Nucleus accumbens (tissue), 56 donors: ENCODE measurements at places on chromosomes 7 and 10.
A peak's percentile ranks its signal among the peaks of the same experiment; 100 is the strongest.

DNA sequence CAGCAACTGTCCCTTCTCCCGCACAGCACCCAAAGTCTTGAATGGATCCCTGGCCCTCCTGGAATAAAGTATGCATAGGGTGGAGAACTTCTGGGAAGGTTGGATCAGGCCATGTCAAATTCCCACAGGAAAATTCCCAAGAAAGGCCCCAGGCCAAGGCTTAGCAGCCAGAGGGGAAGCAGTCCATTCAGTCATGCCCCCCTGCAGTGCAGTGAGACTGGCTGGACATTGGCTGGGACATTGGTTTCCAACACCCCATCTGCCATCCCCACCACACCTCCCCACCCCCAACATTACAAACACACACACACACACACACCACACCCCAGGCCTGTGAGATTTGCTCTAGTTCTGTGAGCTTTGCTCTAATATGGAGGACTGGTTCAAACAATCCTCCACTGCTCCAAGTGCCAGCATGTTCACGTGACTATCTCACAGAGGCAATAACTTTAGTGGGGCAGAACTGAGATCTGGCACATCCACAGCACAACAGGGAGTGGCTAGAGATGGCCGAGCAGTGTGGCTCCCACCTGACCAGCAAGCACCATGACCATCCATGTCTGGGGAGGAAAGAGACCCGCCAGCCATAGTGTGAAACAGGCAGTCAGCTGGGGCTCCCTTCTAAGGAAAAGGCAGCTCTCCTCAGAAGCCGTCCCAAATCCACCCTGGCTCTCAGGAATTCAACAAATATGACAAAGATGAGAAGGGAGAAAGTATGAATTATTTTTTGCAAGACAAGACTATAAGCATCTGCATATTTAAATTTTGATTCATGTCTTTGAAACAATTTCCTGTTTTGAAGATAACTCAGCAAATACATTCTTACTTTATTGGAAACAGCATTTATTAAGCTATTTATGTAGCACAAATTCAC, 6.7 kb upstream of the FAM170B start:
- DNase-seq: no peak

- DNase-seq: no peak
Measured at GRCh38 chr10:58700591-58700990, 187.9 kb downstream of the BICC1 start.

GRCh38 chr7:39746103-39746819, 122.9 kb downstream of the RALA start:
- peak; percentile 64 for DNase-seq

DNA sequence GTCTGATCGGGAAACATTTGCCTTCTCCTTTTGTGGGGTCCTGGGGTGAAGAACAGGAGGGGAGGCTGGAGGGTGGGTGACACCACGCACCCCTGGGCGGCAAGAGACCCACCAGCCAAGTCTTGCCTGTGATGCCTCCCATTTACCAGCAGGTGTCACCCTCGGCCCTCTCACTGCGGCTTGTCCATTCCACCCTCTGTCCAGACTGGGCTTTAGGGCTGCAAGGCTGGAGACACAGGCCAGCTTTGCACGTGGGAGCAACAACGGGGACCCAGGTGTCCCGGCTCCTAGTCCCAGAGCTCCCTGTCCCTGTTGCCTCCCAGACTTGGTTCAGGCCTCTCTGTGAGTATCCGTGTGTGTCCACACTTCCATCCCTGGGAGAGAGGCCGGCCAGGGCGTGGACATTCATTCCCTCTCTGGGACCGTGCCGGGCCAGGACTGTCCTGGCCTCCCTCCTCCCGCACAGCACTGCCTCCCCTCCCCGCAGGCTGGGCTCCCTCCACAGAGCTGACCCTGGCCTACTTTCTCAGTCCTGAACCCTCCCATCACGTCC, 36.2 kb upstream of the GTF2IRD1 start:
- peak; percentile 44 for DNase-seq

- peak; percentile 45 for DNase-seq
Measured at GRCh38 chr10:97708976-97709946, 4.3 kb upstream of the MARVELD1 start.

GRCh38 chr7:36165059-36165458, 12.0 kb downstream of the EEPD1 start:
- no peak for DNase-seq

GRCh38 chr7:999941-1000935, 17.3 kb downstream of the CYP2W1 start:
- no peak for DNase-seq

DNA sequence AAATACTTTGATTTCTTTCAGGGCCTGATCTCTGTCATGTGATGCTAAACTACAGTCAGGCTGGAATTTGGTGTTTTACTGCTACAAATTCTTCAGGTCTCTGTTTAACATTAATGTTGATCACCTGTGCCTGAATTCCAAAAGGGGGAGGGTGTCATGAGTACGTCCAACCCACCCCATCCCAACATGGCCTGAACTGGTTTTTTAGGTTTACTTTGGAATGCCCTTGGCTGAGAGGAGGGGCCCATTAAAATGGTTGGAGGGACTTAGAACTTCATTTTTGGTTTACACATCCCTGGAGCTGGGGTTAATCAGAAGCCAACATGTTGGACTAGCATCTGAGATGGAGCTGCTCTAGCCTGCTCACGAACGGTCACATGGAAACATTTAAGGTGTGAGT, 60.8 kb upstream of the CFAP46 start:
- DNase-seq: no peak

DNA sequence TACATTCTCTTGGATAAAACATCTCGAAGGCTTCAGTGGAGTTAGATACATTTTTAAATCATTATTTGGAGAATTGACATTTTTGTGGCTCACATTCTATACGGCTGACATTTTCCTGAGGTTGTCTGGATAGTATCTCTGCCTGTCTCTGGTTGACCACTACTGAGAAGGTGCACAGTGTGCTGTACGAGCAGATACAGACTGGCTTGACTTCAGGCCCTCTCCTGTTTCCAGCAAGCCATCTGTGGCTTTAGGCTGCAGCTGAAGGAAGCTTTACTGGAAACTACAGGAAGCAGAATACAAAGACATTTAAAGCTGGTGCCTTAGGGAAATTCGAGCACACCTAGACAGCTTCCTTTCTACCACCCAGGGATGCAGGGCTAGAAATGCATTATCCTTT, 39.3 kb upstream of the RSU1 start:
- no peak for DNase-seq

DNA sequence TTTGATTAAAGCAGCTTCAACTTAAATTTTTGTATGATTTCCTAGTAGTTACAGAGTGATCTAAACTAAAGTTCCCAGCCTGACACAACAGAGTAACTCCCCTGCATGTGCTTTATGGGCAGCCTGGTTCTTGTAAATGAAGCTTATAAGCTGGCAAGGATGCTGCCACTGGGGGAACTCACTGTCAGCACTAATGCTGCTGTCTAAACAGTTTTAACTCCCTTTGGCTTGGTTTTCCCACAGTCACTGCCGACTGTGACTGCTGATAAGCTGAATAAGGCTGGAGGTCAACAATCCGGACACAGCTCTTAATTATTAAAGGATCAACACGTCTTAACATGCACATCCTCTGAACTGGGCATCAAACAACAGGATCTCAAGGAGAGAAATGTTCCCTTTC, 130.1 kb downstream of the OTUD1 start:
- DNase-seq: no peak

DNA sequence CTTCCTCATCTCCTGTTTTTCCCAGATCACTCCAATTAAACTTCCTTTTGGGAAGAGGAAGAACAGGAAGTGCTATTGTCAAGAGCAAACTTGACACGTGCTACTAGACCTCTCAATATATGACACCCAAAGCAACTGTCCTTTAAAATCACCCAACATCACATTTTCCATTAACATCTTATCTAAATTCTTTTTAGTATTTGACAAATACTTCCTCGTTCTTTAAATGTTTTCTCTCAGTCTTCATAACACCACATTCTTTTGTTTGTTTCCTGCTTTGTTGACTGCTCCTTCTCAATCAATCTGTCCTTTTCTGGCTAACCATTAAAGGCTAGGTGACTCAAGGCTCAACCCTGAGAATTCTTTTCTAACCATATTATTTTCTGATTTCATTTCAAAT, 7.1 kb upstream of the TFPI2 start:
- no peak for DNase-seq

DNA sequence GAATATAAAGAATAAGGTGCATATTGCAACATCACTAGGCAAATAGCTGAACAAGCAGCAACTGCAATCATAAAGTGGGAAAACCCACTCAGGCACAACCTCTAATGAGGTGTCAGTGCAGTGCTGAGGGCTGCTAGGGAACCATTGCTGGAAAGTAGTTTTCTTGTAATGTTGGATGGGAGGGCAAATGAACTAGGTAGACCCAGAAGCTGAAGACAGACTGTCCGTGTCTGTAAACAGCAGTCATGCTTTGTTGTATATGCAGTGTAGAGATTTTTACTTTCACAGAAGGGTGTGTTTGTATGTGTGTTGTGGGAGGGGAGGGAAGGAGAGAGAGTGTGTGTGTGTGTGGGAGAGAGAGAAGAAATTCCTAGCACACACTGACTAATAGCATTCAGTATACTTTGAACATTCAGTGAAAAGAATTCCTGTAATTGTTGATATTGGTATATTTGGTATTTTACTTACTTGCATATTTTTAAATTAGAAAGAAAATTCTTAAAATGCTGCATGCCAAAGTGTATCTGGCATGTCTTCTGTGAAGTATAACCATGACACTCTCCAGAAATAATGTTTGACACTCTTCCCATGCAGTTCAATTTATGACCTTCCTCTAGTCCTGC, 28.8 kb downstream of the ITGB8 start:
- DNase-seq: no peak

- no peak for DNase-seq
Measured at GRCh38 chr10:117322260-117322659, 53.0 kb downstream of the PDZD8 start.

GRCh38 chr7:81195033-81195432, 276.2 kb upstream of the SEMA3C start:
- DNase-seq: no peak

DNA sequence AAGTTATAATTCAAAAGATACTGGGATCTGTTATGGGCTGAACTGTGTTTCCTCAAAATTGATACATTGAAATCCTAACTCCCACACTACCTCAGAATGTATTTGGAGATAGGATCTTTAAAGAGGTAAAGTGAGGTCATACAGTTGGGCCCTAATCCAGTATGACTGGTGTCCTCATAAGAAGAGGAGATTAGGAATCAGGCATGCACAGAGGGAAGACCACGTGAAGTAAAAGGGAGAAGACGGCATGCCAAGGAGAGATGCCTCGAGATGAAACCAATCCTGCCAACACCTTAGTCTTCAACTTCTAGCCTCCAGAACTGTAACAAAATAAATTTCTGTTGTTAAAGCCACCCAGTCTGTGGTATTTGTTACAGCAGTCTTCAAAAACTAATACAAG, 5.9 kb upstream of the CFAP69 start:
- DNase-seq: no peak

GRCh38 chr7:149310113-149310836, 48.3 kb downstream of the ZNF783 start:
- DNase-seq: no peak

DNA sequence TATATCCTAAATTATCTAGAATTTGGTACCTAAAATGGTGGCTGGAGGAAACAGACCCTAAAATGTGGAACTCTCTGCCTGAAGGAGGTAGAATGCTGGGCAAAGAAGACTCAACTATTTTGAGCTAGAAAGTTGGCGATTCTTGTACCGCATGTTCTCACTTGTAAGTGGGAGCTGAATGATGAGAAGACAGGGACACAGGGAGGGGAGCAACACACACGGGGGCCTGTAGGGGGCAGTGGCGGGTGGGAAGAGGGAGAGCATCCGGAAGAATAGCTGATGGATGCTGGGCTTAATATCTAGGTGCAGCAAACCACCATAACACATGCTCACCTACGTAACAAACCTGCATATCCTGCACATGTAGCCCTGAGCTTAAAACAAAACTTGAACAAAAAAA, 250.6 kb downstream of the CALN1 start:
- DNase-seq: no peak

DNA sequence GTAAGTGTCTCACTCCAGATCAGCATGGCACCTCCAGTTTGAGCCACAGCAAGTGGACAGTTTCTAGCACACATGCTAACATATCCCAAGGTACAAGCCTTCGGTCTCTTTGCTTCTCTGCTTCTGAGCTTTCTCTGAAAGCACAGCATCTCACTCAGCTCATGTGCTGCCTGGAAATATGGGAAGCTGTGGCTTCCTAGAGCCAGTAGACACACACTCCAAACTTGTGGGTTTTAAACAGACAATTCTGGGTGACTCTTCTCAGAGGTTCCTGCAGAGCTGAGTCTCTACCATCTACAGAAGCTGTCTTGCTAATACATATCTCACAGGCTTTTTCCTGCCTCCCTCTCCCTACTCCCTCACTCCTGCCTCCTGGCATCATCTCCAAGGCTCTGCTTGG, 23.9 kb upstream of the TMEM273 start:
- DNase-seq: no peak

DNA sequence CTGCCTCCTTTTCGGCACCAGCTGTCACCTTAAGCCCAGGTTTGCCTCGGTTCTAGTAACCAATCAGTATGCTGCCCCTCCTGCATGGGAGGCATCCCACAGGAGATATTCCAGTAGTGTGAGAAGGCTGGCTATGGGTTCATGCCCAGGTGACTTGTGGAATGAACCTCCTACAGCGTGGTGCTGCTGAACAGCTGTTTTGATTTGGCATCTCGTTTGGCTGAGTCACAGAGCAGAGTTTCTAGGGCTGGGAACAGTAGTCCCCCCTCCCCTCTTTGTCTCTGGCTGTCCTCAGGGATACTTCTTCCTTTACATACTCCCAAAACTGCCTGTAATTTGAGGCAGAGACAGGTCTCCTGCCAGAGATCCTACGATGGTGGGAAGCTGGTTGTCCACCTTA, 16.1 kb downstream of the R3HCC1L start:
- DNase-seq: no peak

- no peak for DNase-seq
Measured at GRCh38 chr7:46131916-46132795, 211.1 kb upstream of the IGFBP3 start.

DNA sequence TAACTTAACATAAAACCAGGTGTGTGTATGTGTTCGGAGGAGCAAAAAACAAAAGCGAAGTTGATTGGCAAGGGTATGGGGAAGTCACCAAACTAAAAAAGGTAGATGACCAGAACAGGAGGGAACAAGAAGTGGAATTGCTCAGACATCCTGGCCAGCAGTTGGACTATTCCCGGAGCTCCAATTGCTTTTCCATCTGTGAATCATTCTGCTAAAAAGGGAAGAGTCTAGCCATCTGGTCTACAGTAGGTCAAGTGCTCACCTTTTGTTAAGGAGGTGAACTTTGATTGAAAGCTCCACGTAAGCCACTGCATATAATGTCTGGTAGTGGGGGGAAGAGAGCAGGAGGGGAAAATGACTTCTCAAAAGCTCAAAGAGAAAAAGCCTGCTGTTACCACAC, 50.0 kb upstream of the BET1 start:
- no peak for DNase-seq

DNA sequence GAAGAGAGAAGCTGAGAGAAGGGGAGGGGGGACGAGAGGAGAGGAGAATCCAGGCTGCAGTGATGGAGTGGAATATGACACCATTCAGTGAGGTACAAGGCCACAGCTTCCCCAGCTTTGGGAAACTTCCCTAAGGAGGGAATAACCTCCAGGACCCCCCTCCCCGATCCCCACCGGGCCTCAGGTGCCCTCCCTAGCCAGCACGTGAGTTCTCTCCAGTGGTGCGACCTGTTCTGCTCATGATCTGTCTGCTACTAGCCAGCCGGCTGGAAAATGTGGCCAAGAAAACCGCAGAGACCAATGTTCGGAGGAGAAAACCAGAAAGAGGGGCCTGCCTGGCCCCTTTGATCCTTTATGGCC, 39.9 kb upstream of the AGK start:
- DNase-seq: no peak

GRCh38 chr10:28788252-28788651, 110.9 kb downstream of the BAMBI start:
- no peak for DNase-seq

GRCh38 chr7:87375662-87376435, 30.4 kb downstream of the CROT start:
- DNase-seq: no peak
